NCI-H2081 (cell line): ENCODE measurements at places on chromosomes 5 and 9.

GRCh38 chr5:150114773-150115408 lies 28.5 kb upstream of the CSF1R start:
- no peak for DNase-seq

DNA sequence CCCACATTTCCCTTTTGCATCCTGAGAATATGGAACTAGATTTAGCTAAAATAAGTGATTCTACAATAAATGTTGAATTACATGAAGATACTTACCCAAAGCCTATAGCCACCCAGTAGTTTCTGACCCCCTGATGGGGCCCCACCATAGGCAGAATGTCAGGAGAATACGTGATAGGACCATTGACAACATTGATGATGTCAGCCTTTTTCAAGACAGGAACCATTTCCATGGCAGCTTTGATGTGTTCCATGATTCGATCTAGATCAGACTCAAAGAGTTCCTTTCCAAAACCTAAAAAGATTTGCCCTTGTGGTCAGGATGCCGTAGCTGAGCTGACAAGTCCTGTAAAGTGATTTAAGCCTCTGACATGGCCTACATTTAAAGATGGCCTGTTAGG lies 27.3 kb downstream of the DMGDH start:
- DNase-seq: no peak

DNA sequence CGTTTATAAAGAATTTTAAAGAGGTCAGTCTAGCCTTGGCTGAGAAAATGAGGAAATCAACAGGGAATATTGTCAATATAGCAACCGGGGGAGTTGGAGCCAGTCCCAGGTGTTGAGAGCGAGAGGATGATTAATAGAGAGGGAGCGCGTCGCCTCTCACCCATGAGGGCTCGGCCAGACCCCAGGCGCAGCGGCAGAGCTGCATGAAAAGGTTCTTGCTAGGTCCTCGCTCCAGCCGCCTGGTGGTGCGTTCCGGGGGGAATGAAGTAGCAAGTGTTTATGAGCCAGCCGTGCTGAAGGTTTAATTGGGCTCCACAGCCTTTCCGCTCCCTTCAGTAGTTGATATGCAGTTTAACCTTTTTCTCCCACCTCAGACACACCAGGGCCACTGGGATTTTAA lies 167.3 kb upstream of the IRX1 start:
- DNase-seq: no peak

- no peak for DNase-seq
Measured at GRCh38 chr5:140224658-140225057, 49.7 kb downstream of the CYSTM1 start.

- DNase-seq: no peak
Measured at GRCh38 chr5:176929654-176930053, 30.5 kb upstream of the HK3 start.
